Pulmonary artery endothelial cell (primary cell): ENCODE measurements at places on chromosomes 7 and 10.

DNA sequence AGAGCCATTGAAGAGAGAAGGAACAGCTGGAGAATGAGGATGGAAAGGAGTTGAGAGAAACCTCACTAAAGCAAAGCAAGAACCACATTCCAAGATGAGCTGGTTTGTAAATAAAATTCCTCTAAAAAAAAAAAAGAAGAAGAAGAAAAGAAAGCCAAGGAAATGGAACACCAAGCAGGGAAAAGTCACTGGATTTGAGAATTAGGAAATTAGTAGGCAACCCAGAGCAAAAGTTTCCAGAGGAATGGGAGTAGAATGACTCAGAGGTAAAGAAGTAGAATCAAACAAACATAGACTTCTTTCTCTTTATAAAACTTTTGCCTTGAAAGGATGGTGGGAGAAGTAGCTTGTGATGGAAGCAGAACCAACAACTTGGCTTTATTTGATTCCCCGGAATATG, 3.9 kb downstream of the CH25H start:
- no peak for DNase-seq

DNA sequence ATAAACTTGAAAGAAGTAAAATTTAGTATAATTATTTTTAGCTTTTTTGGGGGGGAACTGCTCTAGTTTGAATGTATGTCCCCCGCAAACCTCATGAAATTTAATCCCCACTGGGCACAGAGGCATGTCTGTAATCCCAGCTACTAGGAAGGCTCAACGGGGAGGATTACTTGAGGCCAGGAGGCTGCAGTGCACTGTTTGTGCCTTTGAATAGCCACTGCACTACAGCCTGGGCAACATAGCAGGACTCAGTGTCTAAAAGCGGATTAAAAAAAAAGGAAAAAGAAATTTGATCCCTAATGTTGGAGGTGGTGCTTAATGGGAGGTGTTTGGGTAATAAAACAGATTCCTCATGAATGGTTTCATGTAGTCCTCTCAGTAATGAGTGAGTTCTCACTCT, 43.1 kb upstream of the PHF14 start:
- DNase-seq = no peak

DNA sequence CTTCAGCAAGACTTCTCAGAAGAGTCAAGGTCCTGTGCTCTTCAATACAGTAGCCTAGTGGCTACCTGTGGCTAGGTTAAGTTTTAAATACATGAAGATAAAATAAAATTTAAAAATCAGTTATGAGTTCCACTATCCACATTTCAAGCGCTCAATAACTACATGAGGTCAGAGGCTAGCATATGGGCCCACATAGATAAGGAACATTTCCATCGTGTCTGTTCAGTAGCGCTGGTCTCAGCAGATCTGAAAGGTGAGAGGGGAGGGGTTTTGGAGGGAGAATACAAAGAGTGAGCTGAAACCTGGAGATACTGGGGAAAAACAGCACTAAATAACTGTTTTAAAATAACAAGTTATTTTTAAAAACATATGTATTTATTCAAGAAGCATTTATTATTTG, 219.0 kb downstream of the TRIL start:
- no peak for DNase-seq

DNA sequence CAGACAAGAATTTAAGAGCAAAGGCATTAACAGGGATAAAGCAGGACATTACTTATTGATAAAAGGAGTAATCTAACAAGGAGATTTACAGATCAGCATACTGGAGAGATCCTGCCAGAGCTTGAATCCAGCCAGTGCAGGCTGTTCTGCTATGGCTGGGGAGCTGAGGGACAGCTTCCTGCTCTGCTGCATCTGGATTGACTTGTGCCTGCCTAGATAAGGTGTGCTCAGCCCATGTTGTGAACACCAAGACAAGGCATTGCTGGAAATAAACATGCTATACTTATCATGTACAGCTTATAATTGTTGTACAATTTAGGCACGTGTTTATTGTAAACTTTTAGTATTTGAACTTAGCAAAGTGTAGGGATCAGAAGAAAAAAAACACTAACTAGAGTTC, 71.7 kb downstream of the HIF1AN start:
- no peak for DNase-seq

- DNase-seq = no peak
Measured at GRCh38 chr7:111329367-111330234, 232.7 kb downstream of the IMMP2L start.

DNA sequence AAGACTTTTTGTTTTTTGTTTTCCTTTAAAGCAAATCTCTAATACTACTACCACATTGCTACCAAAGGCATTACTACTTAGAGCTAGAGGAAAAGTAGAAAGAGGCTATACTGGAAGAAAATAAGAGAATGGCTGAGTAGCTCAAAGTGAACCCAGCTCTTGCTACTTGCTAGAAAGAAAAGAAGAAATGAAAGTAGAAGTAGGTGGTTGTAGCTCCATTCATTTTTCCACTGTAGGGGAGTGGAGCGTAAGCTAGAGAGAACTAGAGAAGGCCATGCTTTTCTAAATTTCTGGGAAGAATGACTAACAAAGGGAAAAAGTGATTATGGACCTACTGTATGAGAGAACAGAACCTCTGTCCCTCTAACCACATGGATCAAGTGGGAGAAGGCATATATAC, 184.4 kb downstream of the PON1 start:
- no peak for DNase-seq

GRCh38 chr10:30002426-30003266, 56.7 kb downstream of the JCAD start:
- peak; percentile 68 for DNase-seq

GRCh38 chr10:119233123-119233820, 25.9 kb downstream of the GRK5 start:
- peak; percentile 87 for DNase-seq

- no peak for DNase-seq
Measured at GRCh38 chr7:99728615-99729014, 6.4 kb downstream of the CYP3A7 start.

- no peak for DNase-seq
Measured at GRCh38 chr7:16586081-16586874, 59.3 kb downstream of the ANKMY2 start.

GRCh38 chr10:86871563-86872183, 85.7 kb downstream of the MMRN2 start:
- no peak for DNase-seq

DNA sequence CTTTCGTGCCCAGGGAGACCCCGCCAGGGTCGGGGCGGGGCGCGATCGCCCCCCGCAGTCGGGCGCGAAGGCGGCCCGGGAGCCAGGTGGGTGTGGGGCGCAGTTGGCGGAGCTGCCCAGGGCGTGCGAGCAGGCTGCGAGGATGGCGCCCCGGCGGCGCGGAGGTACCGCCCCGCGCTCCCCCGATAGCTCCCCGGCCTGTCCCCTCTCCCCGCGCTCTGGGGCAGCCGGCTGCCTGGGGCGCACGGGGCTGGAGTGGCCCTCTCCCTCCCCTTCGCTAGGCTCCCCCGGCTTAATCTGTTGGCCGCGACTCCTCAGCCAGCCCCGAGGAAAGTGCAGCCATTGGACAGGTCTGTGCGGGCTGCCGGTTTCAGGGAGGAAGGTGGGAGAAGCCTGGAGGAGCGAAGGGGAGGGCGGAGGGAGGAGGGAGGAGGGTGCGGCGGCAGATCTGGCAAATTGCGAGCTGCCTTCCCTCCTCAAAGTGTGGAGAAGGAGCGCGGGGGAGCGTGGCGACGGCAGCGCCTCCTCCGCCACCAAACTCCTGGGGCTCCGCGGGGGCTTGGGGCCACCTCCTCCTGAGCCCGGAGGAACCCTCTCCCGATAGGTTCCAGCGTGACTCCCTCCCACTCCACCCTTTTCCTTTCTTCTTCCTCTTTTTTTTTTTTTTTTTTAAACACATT, 361 bp upstream of the PLXDC2 start:
- no peak for DNase-seq

- DNase-seq = no peak
Measured at GRCh38 chr7:123977081-123977480, 52.0 kb downstream of the SPAM1 start.

DNA sequence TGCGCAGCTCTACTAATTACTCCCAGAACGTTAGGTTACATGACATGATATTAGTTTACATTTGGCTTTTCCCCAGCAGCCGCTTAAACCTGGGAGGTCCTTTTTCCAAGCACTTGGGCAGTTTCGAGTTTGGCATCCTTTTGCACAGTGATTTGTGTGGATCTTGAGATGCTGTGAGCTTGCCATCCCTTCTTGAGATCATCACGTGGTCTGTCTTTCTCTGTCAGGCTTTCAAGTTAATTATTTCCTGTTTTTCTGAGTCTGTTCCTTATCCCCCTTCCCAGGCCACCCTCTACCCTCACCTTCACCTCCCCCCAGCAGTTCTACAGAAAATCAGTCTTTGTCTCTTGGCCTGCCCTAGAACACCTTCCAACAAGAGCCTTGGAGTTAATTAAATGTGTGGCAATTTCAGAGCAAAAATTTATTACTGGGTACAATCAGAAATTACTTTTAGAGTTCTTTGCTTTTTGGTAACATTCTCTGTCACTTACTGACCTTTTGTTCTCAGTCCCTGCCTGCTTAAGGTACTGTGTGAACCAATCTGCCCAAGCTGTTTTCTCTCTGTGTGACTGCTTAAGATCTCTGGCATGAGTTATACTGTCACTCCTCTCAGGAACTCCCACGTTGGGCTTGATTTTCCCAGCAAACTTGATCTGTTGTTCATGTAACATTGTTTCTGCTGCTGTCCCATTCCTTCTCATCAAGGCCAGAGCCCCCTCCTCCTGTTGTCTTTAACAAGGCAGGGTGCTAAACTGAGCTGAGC, 3.1 kb upstream of the SLF2 start:
- DNase-seq = no peak

DNA sequence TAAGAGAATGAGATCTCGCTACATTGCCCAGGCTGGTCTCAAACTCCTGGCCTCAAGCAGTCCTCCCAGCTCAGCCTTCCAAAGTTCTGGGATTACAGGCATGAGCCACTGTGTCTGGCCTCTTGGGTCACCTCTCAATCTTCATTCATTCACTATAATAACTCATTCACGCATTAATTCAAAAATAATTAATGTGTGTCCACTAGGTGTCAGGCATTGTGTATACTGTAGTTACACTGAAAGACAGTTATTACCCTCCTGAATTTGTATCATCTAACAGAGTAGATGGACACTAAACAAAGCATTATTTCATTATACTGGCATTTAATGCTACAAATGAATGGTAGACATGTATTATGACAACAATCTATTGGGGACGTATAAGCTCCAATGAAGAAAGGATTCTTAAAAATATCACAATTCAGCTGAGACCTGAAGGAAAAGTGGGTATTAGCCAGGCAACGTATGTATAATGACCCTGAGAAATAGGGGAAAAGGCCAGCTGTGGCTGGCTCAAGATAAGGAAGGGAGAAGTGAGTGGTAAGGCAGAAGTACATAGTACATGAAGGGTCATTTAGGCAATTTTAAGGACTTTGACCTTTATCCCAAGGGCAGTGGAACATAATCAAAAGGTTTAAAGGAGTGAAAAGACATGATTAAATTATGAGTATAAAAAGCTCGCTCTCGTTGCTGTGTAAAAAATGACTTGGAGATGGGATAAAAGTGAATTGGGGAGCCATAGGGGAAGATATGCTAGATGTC, 150.7 kb downstream of the BTAF1 start:
- DNase-seq = no peak
